Fibroblast of lung (primary cell): ENCODE measurements at places on chromosomes 5 and 9. TPM values are rescaled to one million over a fixed set of nuclear protein-coding genes. Genes with fewer than 3 reads are reported as not detected.
A peak's percentile ranks its signal among the peaks of the same experiment; 100 is the strongest.

- DNase-seq = no peak
These were observed 217.9 kb downstream of the HSPA4 start for GRCh38 chr5:133269691-133270090.

DNA sequence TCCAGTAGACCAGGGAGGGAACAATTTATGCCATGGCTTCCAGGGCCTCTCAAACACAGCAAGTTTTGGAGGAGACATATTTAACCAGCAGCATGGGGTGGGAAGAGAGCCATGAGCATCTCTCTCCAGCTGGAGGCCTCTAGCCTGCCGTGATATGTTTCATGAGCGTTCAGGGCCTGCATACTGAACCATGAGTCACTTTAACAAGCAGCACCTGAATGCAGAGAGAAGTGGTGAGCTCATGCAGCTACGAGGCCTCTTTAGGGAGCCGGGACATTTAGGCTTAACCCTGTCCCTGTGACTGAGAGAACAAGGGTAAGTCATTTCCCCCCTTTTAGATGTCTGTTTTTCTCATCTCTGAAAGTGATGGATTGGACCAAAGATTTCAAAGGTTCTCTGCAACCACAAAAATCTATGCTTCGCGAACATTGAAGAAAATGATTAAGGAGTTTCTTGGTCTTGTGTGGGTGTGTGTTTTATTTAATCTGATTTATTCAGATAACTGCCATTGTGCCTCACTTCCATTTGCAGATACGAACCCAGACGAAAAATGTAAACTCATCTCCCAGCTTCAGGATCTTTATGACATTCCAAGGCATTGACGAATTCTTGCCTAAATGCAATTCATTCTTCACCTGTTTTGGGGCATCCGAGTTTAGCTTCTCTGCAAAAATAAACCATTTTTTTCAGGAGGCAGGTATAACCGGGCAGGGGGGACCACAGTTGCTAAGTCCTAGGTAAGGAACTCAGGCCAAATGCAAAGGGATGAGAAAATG lies 157.0 kb downstream of the GABBR2 start:
- DNase-seq = peak; percentile 63

GRCh38 chr9:477193-477592 lies 262.5 kb downstream of the DOCK8 start:
- peak; percentile 35 for DNase-seq

GRCh38 chr9:109074236-109074889 lies 45.4 kb downstream of the TMEM245 start:
- DNase-seq = no peak

DNA sequence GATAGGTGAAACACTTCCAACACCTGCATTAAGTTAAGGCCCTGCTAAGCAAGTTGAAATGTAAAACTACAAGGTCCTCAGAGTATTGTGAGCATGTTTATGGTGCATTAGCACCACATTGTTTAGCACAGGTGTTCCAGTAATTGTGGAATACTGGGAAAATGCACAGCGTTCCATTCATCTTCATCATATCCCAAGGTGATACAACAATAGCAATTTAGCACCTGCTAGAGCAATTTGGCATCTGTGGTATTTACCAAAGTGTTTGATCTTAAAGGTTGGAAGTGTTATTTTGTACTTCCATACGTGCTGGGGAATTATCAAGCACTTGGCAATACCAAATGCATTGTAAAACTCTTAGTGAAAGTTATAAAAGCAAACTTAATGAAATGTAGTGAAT lies 266.8 kb downstream of the CYLC2 start:
- DNase-seq = no peak

- peak; percentile 28 for DNase-seq
These were observed 50.8 kb downstream of the DMRT2 start for GRCh38 chr9:1100945-1101344.

- DNase-seq = no peak
These were observed 51.7 kb upstream of the RIC1 start for GRCh38 chr9:5577225-5577624.

DNA sequence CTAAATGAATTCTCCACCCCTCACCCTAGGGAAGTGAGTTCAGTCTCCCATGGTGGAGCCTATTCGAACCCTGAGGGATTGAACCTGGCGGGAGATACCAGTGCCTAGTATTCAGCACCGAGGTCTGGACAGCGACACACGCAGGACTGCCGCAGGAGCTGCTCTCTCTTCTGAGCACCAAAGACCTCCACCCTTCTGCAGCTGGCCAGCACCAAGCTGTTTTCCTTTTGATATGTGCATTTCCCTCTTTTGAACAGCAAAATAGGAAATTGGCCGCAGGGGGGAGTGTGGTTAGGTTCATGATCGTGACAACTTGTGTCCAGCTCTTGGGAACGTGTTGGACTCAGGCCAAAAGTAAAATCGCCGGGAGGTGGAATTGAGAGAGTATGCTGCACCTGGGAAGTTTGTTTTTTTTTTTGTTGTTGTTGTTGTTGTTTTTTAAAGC lies 1.2 kb upstream of the PCSK1 start:
- DNase-seq = peak; percentile 78

DNA sequence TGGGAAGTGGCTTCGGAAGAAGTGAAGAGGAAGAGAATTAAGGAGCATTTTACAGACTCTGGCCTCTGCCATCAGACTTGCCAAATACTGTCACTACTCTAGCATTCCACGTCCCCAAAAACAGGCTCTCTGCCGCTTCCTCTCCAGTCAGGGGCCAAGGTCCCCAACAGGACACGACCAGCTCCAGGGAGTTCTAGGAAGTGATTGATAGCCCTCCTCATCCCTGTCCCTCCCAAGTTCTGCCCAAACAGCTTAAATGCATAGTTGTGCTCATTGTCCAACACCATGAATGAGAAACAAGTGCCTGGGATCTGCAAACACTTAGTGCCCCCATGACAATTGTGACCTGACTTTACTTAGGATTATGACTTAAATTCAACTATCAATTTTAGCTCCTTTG lies 96.5 kb downstream of the MED10 start:
- no peak for DNase-seq

- peak; percentile 27 for DNase-seq
These were observed 51.0 kb downstream of the FER start for GRCh38 chr5:108798513-108799265.

GRCh38 chr5:77298146-77298545 lies 87.7 kb downstream of the PDE8B start:
- no peak for DNase-seq

- DNase-seq = no peak
These were observed 92.2 kb downstream of the DOCK8 start for GRCh38 chr9:306907-307306.

DNA sequence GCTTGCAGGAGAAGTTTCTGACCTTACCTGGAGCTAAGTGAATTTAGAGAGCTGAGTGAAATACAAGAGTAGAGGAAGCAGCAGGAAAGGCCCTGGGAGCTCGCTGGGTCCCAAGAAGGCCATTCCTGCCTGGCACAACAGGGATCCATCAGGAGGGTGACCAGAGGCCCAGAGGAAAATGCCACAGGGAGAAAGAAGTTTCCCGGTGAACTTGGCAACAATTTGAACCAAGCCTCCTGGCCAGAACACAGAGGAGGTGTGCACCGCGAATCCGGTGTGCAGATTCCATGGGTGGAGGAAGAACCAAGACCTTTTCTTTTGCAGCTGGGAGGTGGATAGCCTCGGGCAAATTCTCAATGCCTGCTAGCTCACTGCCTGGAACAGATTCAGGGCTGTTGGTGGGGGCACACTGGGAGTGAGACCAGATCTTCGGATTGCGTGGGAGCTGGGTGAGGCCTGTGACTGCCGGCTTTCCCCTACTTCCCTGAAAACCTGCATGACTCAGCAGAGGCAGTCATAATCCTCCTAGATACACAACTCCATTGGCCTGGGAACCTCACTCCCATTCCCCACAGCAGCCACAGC lies 1850.9 kb upstream of the NUDT12 start:
- no peak for DNase-seq

DNA sequence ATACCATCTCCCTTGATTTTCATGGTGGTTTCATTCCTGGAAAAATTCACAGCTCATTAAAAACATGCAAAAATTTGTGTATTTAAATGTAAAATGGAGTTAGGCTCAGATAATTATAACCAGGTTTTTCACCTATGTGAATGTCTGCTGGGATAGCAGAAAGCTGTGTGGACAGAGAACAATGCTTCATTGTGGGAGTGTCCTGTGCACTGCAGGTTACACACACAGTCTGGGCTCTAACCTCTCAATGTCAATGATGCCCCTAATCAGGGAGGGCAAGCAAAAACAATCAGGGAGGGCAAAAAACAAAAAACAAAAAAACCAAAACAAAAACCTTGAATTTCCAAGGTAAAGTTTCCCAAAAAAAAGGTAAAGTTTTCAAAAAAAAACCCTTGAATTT lies 158.9 kb upstream of the KLF9 start:
- DNase-seq = no peak

DNA sequence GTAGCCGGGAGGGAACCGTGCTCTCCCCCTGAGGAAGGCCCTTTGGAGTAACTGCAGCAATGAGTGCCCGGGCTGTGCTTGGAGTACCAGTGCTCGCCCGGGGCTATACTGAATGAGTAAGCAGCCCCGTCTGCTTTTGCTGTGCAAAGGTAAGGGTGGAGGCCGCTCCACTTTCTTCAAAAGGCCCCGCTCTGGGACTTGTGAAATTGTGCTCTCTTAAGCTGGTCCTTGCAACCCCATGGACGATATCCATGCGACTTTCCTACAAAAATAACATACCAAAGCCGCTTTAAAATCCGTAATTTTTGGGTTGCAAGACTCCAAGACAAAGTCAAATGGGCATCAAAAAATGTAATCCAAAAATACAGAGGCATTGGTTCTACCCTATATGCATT lies 578 bp upstream of the TNFAIP8 start:
- DNase-seq = no peak

- no peak for DNase-seq
These were observed 39.5 kb downstream of the NSUN2 start for GRCh38 chr5:6593148-6594016.

DNA sequence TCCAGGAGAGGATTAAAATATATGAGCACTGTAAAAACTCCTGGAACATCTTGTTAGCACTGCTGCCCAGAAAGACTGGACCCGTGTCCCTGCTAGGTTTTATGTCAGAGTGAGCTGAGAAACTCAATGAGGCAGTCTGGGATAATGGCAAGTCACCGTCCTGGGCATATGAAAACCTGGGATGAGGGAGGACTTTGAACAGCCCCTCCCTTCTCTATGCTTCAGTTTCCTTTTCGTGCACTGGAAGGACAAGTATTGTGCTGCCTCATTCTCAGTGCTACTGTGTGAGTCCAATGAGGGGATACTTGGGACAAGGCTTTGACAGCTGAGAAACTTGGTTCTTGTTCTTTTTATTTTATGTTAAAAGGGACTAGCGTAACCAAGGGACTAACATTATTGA lies 143.0 kb upstream of the SHB start:
- DNase-seq = no peak

GRCh38 chr9:129330711-129331492 lies 152.8 kb upstream of the IER5L start:
- peak; percentile 43 for DNase-seq

DNA sequence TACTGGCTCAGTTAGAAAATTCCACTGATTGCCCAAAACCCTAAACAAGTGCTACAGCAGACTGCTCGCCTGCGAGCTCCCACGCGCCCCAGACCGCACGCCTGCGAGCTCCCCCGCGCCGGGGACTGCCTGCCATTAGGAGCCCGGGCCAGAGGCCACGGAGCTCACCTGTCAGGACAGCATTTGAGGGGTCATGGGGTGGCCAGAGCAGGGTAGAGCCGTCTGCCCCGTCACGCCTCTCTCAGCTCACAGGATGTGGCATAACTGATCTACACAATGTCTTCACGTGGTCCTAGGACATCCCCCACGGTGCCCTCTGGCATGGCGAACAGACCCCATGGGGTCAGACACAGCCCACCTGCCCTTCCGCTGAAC lies 29.1 kb upstream of the LRRC14B start:
- no peak for DNase-seq

GRCh38 chr9:15553528-15553898 lies 670 bp downstream of the CCDC171 start:
- no peak for DNase-seq

GRCh38 chr5:149114403-149115312 lies 26.6 kb upstream of the ABLIM3 start:
- DNase-seq = peak; percentile 65

- no peak for DNase-seq
These were observed 102.6 kb upstream of the ALDH1B1 start for GRCh38 chr9:38289866-38290245.

DNA sequence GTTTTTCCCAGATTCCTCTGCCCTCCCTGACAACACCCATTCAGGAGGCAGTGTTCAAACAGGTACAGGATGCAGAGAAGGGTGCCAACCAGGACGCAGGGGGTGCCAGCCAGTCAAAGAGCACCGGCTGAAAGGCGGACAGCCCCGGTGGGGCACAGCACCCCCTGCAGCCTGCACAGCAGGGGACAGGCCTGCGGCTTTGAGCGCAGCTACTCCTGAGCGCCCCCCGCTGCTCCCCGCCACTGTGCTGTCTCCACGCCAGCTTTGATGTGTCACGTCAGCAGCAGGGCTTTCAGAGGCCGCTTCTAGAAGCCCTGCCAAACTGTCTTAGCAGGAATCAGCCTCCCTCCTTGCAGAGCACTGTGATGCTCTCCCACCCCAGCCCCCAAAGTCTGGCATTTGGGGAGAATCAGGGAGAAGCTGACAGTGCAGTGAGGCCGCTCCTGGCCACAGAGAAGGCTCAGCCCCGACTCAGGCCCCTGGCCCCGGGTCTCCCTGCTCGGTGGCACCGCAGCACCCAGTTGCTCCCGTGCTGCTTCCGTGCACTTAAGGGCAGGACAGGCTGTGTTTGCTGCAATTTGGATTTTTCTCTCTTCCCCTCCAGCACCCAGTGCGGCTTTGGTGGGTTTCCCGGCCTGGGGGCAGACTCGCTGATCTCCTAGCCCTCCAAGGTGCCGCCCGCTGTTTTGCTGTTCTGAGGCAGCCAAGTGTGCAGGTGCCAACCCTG lies 20.3 kb downstream of the AK8 start:
- peak; percentile 40 for DNase-seq

- DNase-seq = no peak
These were observed 1653.4 kb downstream of the EFNA5 start for GRCh38 chr5:106017243-106017857.

- no peak for DNase-seq
These were observed 49.6 kb upstream of the UBAC1 start for GRCh38 chr9:136010615-136011361.

GRCh38 chr5:156052656-156053055 lies 274.3 kb upstream of the SGCD start:
- no peak for DNase-seq

UHRF2 gene
- total RNA-seq = 56.2 and 81.7 TPM in 2 replicates

ELOVL7 gene
- total RNA-seq = under 0.01 and 0.26 TPM in 2 replicates

MAN1B1 gene
- 63.2 and 96.6 TPM in 2 replicates for total RNA-seq

MYORG gene
- total RNA-seq = 0.26 and 0.83 TPM in 2 replicates

RABEPK gene
- total RNA-seq = 37.3 and 37.8 TPM in 2 replicates

ADAM19 gene
- 13.0 and 17.7 TPM in 2 replicates for total RNA-seq

GPR21 gene
- total RNA-seq = 0.66 and 1.0 TPM in 2 replicates

PCDHGA3 gene
- 1.5 and 2.8 TPM in 2 replicates for total RNA-seq

LIX1 gene
- total RNA-seq = not detected in 2 replicates

IFNE gene
- 3.9 and 6.6 TPM in 2 replicates for total RNA-seq

TIFAB gene
- total RNA-seq = not detected in 2 replicates

FBXL7 gene
- total RNA-seq = 3.3 and 6.4 TPM in 2 replicates

CFAP157 gene
- total RNA-seq = under 0.01 TPM in 2 replicates

CDH12 gene
- not detected in 2 replicates for total RNA-seq

OSMR gene
- total RNA-seq = 74.7 and 102 TPM in 2 replicates

PCDHA9 gene
- 0.26 and 0.33 TPM in 2 replicates for total RNA-seq
